Activated naive CD4-positive, alpha-beta T cell (primary cell): ENCODE measurements at places on chromosomes 2 and 18.

- DNase-seq, result peak; percentile 43
These were observed 14.6 kb downstream of the TNS1 start for GRCh38 chr2:217988014-217988839.

- no peak for DNase-seq
These were observed 149.6 kb downstream of the NCKAP5 start for GRCh38 chr2:133418671-133419070.

- DNase-seq, result no peak
These were observed 571.2 kb upstream of the TNP1 start for GRCh38 chr2:217430916-217431576.

DNA sequence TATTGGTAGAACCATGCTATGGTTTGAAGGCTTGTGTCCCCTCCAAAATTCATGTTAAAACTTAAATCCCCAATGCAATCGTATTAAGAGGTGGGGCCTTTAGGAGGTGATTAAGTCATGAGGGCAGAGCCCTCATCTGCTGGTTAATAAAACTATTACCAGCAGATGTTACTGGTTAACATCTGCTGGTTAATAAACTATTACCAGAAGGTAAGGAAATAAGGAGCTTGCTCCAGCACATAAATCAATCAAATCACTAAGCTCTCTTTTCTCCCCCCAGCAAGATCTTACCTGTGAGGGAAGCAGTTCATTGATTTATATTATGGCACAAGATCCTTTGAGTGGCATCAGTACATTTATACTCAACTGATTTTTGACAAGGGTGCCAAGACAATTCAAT is 96.9 kb downstream of the AAK1 start:
- no peak for DNase-seq

- DNase-seq, result no peak
These were observed 7.0 kb upstream of the HS6ST1 start for GRCh38 chr2:128325611-128326181.

GRCh38 chr2:205872716-205873115 is 190.4 kb downstream of the NRP2 start:
- DNase-seq, result no peak

- no peak for DNase-seq
These were observed 80.9 kb upstream of the PKDCC start for GRCh38 chr2:41966920-41967319.

- DNase-seq, result no peak
These were observed 234.2 kb downstream of the TCF4 start for GRCh38 chr18:55353806-55354205.

- DNase-seq, result no peak
These were observed 44.4 kb downstream of the PTPN2 start for GRCh38 chr18:12839526-12840196.

DNA sequence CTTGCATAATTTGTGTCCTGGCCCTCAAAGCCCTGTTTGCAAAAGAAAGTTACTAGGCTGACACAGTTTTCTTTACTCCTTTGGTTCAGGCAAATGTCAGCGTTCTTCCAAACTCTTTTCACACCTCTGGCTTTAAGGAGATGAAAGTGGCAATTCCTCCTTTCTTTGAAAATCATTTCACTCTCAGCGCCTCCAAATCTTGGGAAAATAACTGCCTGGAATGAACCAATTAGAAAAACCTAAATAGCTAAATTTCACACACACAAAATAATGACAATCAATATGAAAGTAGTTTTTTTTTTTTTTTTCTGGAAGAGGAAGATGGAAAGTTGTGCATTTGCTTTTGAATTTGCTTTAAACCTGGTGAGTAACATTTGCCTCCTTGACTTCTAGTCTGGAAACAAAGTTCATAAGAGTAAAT is 1.7 kb downstream of the MEIS1 start:
- DNase-seq, result no peak

GRCh38 chr2:45469314-45470099 is 141.6 kb downstream of the SRBD1 start:
- no peak for DNase-seq

DNA sequence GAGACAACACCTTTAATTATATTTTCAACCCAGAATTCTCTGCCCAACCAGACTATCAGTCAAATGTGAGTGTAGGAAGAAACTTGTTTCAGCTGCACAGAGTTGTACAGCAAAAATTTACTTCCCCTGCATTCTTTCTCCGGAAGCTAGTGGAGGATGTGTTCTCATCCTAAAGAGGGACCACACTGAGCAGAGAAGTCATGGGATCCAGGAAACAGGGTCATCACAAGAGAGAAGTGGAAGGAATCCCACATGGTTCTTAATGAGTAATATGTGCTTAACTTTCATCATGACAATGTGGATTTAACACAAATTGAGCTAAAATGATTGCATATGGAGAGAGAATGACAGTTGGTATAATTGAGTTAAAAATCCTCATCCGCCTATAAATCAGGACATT is 78.2 kb downstream of the INPP4A start:
- DNase-seq, result no peak

DNA sequence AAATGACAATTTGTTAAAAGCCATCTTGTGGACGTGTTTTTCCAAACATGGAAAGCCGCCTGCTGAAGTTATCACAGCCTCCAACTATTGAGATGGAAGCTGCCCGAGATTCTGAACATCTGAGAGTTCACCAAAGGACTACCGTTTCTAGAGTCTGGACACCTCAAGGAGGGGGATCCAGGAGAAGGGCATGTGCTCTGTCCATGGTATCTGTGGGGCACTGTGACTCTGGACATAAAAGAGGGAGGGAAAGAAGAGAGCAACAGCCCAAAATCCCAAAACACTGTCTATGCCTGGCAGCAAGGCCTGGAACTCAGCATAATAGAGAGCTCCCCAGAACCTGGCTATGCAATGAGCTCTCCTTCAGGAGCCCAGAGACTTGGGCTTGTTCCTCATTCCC is 319.9 kb downstream of the EN1 start:
- no peak for DNase-seq

GRCh38 chr2:20620271-20620681 is 30.6 kb downstream of the HS1BP3 start:
- no peak for DNase-seq

DNA sequence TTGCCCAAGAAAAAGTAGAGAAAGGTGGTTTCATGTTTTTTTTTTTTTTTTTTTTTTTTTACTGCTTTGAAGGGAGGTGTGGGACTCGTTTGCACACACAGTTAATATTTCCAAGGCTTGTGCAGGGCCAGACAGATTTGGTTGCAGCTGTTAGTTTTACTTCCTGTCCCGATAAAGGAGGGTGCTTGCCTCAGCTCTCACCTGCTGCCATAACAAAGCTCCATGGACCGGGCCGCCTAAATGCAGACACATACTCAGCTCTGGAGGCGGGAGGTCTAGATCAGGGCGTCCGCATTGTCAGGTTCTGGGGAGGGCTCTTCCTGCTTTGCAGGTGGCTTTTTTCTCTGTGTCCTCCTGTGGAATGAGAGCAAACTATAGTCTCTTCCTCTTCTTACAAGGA is 69.9 kb downstream of the ODC1 start:
- no peak for DNase-seq

GRCh38 chr2:106137731-106138521 is 56.2 kb downstream of the UXS1 start:
- DNase-seq, result no peak

DNA sequence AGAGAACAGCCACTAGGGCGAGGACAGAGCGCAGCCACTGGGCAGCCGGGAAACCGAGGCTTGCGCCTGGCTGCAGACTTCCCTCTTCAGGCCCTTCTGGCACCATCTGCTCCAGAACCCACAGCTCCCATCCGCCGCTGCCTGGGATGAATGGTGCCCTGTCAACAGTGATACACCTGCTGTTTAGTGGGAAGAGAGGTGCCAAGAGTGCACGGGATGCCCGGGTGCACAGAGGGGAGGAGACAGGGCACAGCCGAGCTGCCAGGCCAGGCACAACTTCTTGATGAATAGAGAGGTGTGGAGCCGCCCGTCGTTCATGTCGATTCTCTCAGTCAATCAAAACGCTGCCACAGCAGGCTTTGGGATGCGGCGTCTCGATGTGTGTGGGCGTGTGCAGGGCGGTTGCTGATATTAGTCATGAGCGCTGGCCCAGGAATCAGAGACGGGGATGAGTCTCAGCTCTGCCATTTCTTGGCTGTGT is 39.5 kb downstream of the RRM2 start:
- DNase-seq, result no peak

- no peak for DNase-seq
These were observed 207.9 kb upstream of the SALL3 start for GRCh38 chr18:78771496-78772359.

GRCh38 chr2:191515551-191515950 is 162.4 kb upstream of the NABP1 start:
- no peak for DNase-seq

DNA sequence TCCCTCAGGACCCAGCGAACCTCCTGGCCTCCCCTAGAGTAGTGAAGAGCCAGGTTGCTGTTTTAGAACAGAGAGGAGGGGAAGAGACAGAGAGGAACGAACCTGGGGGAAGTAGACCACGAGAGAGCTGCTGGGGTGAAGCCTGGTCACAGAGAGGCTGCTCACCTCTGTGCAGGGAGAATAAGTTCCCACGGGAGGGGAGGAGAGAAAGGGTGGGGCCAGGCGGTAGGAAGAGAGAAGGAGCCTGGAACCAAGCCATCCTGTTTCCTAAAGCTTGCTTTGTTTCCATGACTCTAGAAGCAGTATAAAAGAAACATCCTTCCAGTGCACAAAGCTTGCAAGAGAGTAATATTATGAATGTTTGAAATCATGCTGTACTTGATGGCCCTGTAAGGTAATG is 147.9 kb downstream of the MYT1L start:
- DNase-seq, result no peak

DNA sequence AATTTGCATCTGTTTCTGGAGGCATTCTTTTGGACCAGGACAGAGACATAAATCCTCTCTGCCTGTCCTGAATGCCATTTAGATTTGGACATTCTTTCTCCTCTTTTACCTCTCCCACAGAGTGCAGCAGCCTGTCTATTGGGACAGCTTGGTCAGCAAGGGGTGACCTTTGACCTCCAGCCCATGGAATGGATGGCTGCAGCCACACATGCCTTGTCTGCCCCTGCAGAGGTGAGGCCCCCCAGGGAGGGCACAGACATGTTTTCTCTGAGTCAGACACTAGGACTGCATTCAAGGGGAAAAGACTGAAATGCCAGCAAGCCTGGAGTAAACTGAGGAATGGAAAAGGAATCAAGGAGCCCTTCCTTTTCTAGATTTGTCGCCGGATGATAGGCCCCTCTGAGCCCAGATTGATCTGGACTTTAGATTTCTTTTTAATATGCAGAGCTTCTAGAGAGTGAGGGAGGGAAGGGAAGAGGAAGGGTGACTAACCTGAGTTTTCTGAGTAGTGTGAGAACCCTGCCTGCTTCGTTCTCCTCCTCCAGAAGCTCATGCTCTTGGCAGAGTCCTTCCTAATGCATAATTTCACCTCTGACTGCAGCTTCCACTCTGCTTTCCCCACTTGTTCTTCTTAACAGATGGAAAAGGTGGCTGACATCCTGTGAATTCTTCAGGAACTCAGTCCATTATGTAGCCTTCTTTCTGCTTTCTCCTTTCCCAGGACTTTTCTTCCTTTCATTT is 16.1 kb upstream of the TTLL4 start:
- DNase-seq, result no peak

GRCh38 chr2:174322746-174323145 is 12.0 kb upstream of the SP9 start:
- no peak for DNase-seq

DNA sequence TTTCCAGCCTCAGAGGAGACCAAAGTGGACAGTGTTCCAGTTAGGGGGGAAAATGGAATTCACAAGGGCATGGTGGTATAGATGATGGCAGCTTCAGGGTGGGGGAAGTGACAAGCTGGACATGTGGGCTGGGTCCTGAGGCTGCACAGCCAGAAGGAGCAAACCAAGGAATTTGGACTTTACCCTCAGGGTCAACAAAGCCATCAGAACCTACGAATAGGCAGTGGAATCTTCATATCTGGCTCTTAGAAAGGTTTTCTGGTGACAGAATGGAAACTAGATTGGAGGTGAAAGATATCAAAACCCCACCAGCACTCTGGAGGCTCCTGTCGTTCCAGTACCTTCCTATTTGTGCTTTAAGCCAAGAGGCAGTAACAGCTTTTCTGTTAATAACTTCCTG is 127.1 kb downstream of the SETBP1 start:
- DNase-seq, result no peak

DNA sequence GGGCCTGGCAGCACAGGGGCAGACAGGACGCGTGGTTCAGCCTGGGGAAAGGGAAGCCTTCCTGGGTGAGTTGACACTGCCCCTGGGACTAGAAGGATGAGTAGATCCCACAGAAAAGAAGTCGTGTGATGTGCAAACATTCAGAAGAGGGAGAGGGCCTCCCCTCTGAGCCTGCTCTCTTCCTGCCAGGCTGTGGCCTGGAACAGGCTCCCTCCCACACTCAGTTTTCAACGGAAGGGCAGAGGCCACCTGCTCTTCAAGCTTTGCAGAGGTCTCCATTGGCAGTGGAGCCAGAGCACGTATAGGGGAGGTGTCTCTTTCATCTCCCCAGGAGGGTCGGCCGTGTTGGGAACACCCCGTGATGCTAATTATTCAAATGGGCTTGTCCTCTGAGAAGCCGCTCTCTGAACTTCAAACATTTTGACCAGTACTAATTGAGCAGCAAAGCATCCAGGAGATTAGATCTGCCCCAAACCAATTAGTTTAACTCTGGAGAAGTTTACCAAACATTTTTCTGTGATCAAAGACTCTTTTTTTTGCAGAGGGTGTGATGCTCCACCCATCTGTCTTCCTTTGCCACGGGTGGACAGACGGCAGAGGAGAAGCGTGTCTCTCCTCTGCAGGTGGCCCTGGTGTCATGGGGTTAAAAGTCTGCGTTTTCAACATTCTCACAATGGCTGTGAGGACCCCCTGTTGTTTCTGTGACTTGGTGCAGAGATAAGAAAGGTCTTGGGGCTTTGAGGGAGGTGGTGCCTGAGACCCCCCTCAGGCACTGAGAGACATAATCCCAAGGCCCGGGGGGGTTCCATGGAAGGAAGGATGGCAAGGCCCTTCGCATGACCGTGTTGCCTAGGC is 29.5 kb upstream of the ODC1 start:
- no peak for DNase-seq

DNA sequence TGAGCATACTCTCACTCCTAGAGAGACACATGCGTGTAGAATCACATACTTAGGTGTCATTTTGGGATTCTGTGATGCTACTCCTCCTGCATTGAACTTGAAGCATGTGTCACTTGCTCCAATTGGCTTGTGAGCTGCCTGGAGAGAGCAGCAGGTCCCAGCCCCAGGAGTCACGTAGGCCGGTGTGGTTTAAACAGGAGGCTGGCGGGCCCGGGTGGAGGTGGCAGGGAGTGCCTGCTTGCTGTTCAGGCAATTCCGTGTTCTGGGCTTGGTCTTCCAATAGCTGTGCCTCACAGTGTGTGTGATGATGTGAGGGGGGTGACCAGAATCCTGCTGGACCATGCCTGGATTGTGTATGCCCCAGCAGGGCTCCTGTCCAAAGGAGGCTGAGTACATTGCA is 51.0 kb downstream of the ZNF236 start:
- DNase-seq, result no peak

DNA sequence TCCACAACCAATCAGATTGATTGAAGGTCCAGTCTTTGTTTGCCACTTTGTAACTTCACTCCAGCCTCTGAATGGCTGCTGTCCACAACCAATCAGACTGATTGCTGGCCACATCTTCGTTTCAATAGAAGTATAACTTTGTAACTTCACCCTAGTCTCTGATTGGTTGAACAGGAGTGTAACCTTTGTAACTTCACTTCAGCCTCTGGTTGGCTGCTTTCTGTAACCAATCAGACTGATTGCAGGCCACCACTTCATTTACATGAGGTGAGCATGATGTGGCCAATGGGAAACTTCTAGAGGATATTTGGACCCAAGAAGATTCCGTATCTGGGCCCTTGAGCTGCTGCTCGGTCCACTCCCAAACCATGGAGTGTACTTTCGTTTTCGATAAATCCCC is 16.9 kb upstream of the ALPP start:
- DNase-seq, result no peak

GRCh38 chr2:196638765-196639164 is 750 bp upstream of the CCDC150 start:
- DNase-seq, result no peak
